ENCODE measurements at places on chromosomes 3 and 15.

- DNase-seq, result no peak
Observed at GRCh38 chr3:38907426-38907825, 91.4 kb upstream of the SCN10A start.

GRCh38 chr3:101182734-101183133 is 137.6 kb downstream of the IMPG2 start:
- DNase-seq, result peak; percentile 65

DNA sequence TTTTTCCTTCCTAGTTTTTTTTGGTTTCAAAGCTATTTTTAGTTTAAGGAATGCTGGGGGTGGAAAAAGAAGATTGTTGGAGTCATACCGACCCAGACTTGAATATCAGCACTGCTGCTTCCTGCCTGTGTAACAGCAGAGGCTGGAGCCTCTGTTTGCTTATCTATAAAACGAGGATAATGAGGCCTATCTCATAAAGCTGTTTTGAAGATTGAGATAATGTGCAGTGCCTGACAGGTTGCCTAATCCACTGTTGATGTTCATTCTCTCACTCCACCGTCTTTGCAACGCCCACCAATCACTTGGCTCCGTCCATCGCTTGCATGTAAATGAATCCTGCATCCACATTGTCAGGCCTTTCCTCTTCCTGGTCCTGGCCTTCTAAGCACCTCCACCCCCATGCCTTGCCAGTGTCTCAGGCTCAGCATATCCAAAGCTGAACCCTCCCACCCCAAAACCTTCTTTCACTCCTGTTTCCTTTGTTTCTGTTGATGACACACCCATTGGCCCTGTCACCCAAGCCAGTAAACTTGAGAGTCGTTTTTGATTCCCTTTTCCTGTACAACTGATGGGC is 94.9 kb downstream of the MEX3B start:
- DNase-seq, result peak; percentile 13

DNA sequence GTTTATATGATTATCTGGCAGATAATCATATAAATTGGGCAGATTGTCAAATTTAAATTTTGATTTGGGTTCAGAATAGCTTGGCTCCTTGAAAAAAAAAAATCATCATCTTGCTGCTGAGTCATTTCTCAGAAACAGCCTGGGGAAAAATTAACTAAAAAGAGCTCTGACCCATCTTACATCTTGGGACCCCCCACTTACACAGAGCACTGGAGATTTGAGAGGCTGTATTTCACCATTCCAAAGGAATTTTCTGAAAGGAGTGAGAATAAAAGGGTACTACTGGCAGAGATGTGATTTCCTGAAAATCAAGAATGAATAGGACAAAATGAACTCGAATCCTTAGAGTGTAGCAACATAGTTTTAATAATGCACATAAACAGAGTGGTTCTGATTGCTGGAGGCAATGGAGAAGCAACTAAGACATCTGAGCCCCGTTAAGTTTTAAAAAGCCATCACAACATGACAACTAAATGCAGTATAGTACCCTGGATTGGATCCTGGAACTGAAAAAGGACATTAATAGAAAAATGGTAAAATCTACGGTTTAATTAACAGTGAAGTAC is 97.5 kb downstream of the RFTN1 start:
- no peak for DNase-seq

DNA sequence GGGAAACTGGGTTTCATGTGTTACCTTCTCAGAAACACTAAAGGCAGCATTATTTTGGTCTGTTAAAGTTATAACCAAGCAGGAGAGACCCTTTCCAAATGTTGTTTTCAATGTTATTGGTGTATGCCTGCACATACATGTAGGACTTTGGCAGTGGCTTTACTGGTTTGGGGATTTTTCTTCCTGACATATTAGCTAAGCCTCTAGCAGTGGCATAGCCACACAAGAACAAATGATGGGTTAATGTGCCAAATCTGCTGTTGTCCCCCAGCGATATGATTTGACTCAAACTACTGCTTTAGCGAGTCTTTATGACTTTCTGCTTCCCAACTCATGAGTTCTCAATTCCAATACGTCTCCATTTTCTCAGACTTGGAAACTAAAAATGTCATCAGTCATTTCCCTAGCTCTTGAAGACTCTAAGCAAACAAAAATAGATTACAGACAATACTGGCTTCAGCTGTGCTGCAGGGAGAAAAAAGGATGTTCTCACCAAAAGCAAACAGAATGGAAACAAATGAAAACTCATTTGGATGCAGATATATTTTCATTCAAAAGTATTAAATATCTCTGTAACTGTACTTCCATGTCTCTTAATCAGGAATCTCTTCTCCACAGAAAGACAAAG is 29.6 kb downstream of the TPM1 start:
- no peak for DNase-seq

- peak; percentile 26 for DNase-seq
Observed at GRCh38 chr3:52204337-52205073, 6.5 kb downstream of the ALAS1 start.

DNA sequence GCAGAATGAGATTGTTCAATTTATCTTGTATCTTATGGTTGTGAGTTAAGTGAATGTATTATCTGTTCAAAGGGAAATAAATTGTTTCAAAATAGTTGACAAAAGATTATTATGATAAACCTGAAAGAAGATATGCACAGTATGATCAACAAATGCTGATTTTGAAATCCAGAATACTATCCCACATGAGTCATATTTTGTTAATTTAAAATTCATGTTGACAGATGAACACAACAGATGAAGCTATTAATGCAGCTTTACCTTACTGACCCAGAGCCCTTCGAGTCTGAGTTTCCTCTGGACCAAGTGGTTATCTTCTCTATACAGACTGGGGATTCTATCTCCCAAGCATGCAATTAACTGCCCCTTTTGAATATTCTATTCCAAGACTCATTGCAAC is 482.8 kb downstream of the FGF12 start:
- no peak for DNase-seq

DNA sequence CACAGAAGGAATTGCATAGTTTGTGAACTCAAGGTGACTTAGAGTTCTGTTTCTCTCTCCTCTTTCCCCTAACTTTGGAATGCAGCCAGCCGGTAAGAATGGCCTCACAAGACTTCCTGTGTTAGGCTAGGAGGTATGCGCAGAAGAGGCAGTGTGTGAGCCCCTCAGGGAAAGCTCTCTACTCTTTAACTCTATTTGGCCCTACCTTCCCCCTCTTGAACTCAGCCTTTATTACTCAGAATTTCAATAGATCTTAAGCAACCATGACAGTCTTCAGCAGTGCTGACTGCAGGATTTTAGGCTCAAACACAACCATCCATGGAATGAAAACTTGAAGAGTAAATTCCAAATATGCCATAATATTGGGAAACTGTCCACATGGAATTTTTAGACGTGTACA is 209.5 kb downstream of the DTWD1 start:
- DNase-seq, result peak; percentile 70

DNA sequence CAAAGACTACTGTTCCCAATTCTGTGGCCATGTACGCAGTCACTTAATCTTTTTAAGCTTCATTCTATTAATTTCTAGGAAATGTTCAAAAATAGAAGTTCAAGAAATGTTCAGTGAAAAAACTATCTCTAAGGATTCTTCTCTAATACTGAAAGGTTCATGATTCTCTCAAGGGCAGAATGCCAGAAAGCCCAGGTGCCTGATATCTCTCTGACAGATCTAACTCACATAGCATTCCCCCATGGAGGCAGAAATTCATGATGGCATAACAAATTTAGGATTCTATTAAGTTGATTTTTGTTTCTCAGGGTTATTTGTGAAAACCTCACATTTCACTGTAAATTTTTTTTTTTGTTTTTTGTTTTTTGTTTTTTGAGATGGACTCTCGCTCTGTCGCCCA is 17.5 kb downstream of the CHRM5 start:
- DNase-seq, result peak; percentile 42

DNA sequence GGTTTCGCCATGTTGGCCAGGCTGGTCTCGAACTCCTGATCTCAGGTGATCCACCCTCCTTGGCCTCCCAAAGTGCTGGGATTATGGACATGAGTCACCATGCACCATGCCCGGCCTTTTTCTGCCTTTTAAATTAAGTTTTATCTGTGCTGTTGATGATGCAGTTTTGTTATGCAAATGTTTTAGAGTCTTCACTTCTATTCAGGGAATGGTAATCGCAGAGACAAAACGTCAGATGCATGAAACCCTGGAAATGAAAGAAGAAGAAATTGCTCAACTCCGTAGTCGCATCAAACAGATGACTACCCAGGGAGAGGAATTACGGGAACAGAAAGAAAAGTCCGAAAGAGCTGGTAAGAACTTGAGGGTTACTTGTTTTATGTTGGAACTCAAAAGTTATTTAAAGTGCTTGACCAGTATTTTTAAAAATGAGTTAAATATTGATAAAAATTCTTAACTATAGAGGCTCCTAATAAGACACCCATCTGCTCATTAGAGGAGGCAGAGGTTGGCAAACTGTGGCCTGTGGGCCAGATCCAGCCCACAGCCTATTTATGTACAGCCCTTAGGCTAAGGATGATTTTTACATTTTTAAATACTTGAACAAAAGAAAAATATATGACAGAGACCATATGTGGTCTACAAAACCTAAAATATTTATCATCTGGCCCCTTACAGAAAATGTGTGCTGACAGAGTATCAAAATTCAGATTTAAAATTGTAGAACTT is 127.8 kb upstream of the LRRFIP2 start:
- no peak for DNase-seq
